CD4-positive, alpha-beta T cell treated with Interleukin-6 at 100 ng/mL for 8 hours (primary cell): ENCODE measurements at places on chromosomes 2 and 18.

DNA sequence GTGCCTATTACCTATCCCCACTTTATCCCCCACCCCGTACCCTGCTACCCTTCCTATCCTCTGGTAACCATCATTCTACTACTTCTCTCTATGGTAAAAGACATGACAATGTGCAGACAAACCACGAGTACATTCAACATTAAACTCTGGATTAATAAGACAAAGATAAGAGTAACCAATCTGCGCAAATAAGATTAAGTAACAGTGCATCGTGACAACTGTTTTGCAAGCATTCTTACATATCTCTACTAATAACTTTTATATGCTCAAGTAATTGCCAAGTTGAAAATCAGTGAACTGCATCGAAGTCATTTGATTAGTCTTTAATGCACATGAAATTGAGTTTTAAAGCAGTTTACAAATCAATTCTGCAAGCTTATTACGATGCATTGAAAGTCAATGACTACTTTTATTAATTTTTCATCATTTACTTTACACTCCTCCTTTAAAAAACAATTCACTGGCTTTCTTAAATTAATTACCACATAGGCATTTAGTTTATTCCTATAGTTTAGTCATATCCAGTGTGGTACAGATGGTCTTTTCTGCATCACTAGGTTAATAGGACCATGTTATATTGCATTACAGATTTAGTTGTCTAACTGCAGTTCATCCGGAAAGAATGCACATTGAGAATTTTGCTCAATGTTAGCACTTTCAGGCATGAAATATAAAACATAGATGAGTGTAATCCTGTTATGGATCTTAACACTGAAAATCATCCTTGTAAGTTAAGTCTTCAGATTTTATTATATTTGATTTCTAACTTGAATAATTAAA is 178.1 kb downstream of the GCA start:
- DNase-seq, result no peak

- no peak for DNase-seq
Observed at GRCh38 chr2:229343661-229344060, 72.6 kb upstream of the PID1 start.

GRCh38 chr2:42722320-42723190 is 41.4 kb downstream of the OXER1 start:
- DNase-seq, result no peak

- DNase-seq, result no peak
Observed at GRCh38 chr2:152925547-152926448, 207.4 kb downstream of the ARL6IP6 start.

DNA sequence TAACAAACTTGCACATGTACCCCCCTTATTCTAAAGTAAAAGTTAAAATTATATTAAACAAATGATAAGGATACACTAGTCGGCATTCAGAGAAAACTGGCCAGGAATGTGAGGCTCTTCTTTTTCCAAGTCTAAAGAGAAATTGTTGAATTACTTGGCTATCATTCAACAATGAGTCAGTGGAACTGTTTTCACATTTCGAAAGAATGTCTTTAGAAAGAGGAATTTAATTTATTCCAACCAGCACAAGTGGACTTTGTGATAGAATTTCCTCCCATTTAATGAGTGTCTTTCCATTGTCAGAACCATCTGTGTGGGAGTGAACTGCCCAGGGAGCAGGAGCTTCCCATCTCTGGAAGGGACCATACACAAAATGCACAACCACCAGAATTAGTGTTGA is 792.2 kb downstream of the EPHA4 start:
- no peak for DNase-seq

DNA sequence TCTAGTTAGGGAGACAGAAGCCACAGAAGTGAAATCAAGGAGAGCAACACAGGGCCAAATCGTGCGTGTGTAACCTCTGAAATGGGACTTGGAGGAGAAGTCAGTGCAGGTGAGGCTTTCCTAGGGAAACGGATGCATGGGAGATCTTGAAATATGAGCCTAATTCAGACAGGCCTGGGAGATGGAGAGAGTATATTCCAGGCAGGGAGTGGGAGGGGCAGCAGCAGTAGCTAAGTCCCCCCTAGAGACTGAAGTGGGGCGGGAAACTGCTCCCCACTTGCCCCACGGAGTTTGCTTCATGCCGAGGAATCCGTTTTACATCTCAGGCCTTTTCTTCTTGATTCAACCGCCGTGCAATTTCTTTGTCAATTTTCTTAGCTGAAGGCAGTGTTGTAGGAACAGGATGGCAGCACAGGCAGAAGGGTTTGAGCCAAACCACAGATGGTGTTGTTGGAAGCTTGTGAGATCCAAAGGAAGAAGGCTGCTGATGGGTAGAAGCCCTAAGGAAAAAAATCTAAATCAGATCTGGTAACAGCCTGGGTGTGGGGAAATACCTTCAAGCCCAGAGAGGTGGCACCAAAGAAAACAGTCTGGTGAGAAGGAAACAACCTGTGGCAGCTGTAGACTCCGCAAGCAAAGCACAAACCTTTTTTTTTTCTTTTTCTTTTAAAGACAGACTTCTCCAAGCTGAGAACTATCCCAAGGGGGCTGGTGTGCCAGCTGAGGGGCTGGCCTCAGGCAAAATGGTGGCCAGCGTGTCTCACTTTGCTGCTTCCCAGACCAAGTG is 40.2 kb downstream of the EPAS1 start:
- DNase-seq, result no peak

DNA sequence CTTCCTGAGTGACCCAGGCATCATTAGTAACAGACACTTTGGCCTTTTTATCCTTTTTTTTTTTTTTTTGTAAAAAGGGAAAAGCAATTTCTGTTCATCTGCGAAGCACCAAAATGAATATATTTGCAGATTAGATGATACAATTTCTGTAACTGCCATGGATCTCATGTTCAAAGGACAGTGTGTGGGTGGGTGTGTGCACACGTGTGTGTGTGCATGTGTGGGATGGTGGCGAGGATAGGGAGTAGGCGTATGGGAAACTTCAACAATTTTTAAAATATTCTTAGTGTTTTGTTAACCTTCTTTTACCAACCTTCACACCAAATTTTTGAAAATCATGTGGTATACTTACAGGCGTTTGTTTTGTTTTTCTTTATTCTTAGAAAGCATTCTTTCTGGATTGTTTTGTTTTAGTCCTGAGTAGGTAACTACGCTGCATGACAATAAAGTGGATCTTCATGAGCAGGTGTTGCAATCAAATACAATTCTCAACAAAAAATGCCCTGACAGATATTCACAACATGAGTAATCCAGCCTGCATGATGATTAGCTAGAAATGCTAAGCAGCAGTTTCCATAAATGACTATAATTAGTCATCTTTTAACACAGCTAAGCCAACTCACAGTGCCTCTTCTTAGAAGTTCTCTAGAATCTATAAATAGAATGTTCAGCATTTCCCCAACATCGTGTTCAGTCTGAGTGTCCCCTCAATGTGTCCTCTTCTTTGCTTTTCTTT is 53.5 kb upstream of the RMDN2 start:
- DNase-seq, result no peak

GRCh38 chr2:152063325-152063924 is 35.4 kb downstream of the CACNB4 start:
- DNase-seq, result no peak

DNA sequence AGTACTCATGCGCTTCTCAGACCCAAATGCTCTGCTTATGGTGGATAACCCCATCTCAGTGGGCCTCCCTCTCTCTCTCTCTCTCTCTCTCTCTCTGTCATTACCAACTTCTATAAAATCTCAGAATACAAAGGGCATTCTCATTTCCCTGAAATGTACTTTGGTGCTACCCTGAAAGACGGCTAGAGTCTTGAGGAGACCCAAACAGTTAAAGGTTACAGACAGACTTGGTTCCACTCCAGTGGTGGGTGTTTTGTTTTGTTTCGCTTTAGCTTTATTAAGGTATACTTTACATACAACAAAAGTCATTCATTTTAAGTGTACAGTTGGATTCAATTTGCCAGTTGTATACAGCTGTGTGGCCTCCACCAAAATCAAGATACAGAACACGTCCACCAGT is 60.9 kb downstream of the BCL11A start:
- no peak for DNase-seq

DNA sequence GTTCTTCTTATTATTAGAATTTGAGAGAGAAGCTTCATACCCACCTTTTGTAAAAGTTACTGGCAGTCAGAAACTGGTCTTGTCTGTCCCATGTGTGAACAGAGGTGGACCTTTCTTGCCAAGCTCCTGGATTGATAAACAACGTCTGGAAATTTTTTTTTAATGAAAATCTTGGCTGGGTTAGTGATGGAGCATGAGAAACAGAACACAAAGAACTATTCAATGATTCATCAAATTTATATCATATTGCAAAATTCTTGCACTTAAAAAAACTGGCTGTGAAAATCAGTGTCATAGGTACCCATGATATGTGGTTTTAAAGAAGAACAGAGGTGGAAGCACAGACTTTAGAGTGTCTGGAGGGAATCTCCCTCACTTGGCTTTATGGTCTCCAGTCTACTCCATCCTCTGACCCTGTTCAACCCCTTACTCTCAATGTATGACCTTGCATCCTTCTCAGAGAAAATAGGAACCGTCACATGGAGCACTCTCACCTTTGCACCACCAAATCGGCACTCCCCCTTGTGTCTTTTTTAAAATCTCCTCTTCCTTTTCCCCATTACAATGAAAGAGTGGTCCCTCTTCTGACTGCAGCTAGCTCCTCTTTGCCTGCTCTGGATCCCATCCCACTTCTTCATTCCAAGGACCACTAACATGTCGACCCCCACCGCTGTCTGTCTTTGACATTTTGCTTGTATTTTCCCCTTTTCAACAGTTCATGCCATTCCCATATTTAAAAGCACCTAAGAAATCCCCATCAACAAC is 58.2 kb downstream of the COPS8 start:
- no peak for DNase-seq

DNA sequence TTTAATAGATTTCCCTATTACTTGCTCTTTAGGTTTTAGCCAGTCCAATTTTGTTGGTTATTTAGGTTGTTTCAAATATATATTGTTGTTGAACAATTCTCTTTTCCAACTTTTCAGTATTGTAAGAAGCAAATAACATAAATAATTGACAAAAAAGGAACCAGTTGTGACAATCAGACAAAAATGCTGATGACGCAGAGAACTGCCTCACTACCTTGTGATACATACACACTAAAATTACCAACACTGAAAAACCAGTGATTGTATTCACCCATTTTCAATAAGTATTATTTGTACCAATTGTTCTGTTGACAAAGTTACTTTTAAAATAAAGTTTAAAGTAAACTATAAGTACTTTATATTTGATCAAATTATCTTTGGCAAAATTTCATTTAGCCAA is 43.1 kb upstream of the NABP1 start:
- no peak for DNase-seq

DNA sequence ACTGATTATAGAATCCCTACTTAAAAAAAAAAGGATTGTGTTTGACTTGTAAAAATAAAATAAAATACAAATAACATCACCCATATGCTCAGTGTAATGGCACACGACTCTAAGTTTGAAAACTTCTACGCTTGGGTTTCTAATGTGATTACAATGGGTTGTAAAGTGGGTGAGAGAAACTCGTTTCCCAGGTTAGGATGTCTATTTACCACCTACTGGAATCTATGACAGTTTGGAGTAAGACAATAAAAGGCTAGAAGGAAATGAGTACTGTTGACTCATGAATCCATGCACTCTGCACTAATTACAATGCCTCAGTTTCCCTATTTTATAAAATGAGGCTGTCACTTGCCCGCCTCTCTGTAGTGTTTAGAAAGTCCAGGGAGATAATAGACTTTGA is 204.2 kb upstream of the FBXO11 start:
- no peak for DNase-seq

DNA sequence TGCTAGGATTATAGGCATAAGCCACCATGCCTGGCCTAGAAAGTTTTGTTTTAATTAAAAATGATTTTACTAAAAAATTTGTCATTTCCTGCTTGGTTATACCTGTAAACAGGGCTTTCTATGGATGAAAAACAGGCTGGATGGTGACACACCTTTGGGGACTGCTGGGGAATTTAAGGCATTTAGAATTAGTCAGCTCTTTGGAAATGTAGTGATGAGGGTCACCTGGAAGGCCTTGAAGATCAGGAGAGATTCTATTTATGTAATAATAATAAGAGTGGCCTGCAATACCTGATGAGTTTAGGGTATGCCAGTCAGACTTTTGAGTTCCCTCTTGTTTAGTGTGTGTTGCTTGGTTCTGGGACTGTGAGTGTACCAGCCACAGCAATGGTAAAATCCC is 51.1 kb downstream of the RALBP1 start:
- no peak for DNase-seq

GRCh38 chr2:102724016-102724490 is 37.8 kb upstream of the TMEM182 start:
- DNase-seq, result no peak

GRCh38 chr2:180970016-180970415 is 10.4 kb upstream of the UBE2E3 start:
- DNase-seq, result no peak

DNA sequence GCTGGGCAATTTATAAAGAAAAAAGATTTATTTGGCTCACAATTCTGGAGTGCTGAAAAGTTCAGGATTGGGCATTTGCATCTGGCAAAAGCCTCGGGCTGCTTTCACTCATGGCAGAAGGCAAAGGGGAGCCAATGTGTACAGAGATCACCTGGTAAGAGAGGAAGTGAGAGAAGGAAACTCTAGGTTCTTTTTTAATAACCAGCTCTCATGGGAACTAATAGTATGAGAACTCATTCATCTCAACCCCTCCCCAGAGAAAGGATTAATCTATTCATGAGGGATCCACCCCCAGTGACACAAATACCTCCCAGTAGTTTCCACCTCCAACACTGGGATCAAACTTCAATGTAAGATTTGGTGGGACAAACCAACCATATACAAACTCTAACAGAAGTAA is 129.0 kb downstream of the EVA1A start:
- no peak for DNase-seq

DNA sequence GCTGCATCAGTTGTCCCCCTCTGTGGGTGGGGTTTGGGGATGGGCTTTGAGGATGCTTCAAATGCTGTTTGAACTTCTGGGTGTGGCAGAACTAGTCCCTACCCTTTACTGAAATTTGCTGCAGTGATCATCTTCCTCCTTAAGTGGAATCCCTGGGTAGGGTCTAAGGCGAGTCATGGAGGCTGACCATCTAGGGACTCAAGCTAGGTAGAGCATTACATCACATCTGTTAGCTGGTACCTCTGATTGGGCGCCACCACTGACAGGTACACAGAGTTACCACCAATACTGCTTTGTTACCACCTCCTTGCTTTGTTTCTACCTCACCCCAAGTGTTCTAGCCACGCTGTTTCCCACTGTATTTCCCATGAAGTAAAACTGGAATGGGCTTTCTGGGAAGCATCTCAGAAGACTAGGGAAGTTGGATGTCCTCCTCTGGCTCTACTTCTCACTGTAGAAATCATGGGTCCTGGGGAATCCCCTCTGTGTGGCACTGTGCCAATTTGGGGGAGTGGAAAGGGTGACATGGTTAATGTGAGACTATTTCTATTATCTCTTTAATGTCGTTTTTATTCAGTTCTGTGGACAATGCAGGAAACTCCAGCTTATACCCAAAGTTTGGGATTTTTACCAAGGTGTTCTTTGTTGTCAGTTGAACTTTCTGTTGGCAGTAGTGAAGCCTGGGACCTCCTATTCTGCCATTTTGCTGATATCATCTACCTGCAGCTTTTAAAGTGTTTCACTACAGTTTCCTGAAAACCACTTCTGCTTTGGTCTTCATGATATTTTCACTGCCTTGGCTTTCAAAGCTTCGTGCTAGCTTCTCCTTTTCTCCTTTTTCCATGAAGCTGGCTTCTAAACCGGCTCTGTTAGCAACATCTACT is 14.5 kb upstream of the SULT1C4 start:
- no peak for DNase-seq
